Stimulated activated CD8-positive, alpha-beta memory T cell treated with anti-CD3 and anti-CD28 coated beads, Interleukin-7, amount 100 ng/mL, for 4 hours (primary cell): ENCODE measurements at places on chromosomes 7 and 10.

DNA sequence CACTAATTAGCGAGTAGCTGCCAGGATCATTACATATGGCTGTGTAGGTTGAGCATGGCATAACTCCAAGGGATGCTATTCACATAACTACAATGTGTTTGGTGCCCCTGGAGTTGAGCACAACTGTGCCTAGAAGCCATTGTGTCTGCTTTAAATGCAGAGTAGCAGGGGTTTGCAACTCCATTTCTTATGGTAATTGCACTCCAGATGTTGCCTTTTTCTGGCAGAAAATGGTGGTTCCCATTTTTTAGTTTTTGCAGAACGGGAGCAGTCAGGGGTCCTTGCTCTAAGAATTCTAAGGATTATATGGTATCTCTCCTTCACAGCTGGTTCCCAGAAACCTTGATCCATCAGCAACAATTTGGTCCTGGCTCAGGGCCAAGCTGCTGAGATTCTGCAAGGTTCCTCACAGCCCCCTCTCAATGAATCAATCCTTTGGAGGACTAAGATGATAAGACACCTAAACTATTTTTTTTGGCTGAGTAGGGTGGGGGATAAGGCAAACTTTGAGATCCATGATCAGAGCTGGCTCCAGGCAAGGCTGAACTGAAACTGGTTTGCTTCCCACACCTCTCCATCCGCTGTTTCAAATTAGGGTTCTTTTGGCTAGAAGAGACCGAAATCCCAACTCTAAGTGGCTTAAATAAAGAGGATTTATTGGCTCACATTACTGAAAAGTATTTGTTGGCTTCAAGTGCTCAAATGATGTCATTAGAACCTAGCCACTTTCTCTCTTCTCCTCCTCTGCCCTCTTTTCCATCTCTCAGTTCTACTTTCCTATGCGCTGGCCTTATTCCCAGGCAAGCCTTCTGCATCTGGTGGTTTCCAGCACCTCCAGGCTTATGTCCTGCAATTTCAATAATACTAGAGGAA, 97.5 kb upstream of the CCDC6 start:
- DNase-seq = no peak

- no peak for DNase-seq
These were observed 51.3 kb upstream of the TCF7L2 start for GRCh38 chr10:112898540-112899390.

GRCh38 chr7:84336766-84337165, 142.2 kb upstream of the SEMA3A start:
- no peak for DNase-seq

GRCh38 chr7:36029853-36030515, 123.1 kb upstream of the EEPD1 start:
- no peak for DNase-seq

DNA sequence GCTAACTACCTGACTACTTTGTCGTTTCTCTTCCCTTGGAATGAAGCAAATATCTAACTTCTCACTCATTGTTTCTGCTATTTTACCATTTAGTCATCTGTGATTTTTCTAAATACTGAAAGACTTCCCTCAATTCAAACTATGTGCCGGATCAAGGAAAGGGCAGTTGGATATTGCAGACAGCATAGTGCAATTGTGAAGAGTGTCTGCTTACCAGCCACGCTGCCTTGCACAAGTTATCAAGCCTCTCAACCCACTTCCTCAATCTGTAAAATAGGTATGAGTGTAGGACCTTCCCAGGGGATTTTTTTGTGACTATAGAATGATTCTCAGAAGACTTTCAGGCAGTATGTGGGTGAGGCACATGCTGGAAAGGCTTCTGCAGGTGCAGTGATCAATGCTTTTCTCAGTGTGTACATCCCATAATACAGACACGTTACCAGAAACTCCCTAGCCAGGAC, 54.3 kb downstream of the EGFR start:
- DNase-seq = no peak

DNA sequence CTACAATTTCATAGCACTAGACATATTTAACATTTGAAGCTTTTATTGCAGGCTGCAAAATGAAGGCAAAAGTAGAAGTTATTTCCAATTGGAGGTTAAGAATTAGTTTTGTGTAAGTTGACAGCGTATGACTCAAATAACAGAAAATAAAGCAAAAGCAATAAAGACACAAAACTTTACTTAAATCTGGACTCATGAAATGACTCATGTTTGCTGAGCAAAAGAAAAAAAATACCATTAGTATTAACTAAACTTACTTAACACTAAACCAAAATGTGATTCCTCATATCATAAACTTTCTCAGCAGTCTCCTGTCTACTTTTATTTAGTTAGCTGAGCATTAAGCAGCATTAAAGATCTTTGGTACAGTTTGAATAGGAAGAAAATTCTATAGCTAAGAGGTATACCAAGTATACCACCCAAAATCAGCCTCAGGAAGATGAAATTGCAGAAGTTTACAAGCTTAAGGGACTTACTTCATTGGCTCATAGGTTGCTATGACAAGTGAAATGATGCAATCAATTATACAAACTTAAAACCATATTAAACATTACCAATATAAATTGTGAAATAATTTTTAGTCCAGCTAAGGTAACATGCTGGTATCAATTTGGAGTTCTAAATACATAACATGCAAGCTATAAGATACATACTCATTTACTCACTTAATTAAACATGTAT, 1131.4 kb downstream of the XPNPEP1 start:
- no peak for DNase-seq

- DNase-seq = no peak
These were observed 76.3 kb upstream of the ABCB5 start for GRCh38 chr7:20539201-20539600.

GRCh38 chr7:52811537-52811936, 223.9 kb upstream of the POM121L12 start:
- no peak for DNase-seq

GRCh38 chr7:155228894-155229293, 68.8 kb upstream of the INSIG1 start:
- DNase-seq = no peak

DNA sequence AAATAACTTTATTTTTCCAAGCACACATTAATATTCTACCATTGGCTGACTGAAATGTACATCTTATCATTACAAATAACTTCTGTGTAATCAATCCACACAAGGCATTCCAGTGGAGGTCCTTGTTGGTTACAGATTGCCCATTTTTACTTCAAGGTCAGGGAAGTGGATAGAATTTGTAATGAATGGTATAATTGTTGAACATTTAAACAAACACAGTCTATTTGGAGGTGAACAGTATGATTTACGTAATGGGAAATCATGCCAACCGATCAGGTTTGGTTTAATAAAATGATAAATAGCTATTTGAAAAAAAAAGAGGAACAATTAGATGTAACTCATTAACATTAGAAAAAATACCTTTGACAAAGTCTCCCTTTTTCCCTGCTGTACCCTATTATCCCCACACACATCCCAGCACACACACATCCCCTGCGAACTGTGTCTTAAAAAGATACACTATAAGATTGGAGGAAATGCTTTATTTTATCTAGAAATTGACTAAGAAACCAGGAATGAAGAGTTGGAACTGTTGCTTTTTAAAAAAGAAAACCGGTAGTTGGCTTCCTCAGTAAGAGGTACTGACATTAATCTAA, 19.0 kb upstream of the ASZ1 start:
- no peak for DNase-seq

GRCh38 chr7:125845686-125846085, 916.1 kb upstream of the POT1 start:
- DNase-seq = no peak

- DNase-seq = peak; percentile 19
These were observed 27.1 kb upstream of the TNRC18 start for GRCh38 chr7:5450549-5451327.

- no peak for DNase-seq
These were observed 58.3 kb downstream of the IKZF1 start for GRCh38 chr7:50362712-50363282.

DNA sequence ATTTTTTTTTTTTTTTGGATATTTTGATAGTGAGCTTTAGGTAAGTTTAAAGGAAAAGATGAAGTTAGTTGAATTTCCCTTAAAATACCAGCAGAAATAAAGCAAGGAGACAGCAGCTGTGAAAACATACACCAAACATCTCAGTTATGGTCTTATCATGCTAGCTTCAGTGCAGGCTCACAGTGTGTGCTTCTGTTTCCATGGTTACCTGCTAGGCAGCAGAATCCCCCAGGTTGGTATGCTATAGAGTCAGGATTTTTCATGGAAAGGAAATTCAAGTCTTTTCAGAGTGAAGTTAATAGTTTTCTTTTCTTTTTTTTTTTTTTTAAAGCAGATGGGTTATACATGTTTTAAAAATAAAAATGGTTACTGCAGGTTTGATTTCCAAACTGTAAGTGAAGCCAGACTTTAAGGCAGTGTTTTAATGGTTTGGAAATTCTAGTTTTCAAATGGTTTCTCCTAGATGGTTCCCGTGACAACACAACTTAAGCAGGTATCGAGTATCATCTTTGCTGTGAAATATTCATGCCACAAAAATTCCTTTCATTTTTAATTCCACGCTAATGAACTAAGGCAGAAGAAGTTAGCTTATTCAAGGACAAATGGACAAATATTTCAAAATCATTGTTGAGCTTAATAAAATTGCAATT, 230.9 kb downstream of the BICC1 start:
- no peak for DNase-seq

- DNase-seq = no peak
These were observed 30.4 kb downstream of the AMPH start for GRCh38 chr7:38600741-38601140.

GRCh38 chr10:22649994-22650393, 64.4 kb downstream of the PIP4K2A start:
- no peak for DNase-seq

GRCh38 chr7:110317541-110318265, 773.2 kb upstream of the LRRN3 start:
- DNase-seq = no peak

GRCh38 chr7:158819571-158820203, 9.6 kb downstream of the ESYT2 start:
- no peak for DNase-seq

DNA sequence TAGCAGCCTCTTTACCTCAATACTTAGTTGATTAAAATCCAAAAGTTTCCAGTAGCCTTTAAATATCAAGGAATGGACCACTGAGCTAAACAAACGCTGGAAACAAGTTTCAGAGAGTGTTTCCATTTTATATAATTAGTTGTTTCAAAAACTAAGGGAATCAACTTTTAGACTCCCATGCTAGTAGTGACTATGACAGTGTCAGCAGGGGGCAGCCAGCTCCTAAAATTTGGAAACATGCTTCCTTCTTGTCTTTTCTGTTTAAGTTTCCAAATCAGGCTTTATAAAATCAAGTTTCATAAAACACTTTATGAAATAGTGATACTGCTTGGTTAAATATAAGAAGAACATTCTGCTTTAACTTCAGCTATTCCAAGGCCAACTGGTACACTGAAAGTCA, 138.2 kb upstream of the TMEM229A start:
- DNase-seq = no peak

DNA sequence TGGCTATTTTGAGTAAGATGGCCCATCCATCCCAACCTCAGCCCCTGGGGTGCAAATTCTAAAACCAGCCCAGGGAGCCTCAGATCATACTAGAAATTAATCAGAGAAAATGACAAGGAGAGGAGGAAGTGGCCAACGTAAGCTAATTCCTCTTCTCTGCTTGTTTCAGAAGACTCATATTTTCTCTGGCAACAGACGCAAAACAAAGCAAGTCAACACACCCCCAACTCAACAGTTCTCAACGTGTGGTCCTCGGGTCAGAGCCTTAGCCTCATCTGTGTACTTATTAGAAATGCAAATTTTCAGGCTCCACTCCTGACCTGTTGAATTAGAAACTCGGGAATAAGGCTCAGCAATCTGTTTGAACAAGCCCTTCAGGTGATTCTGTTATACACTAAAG, 413.9 kb upstream of the AUTS2 start:
- DNase-seq = no peak

GRCh38 chr7:5397736-5398135, 25.9 kb downstream of the TNRC18 start:
- no peak for DNase-seq

DNA sequence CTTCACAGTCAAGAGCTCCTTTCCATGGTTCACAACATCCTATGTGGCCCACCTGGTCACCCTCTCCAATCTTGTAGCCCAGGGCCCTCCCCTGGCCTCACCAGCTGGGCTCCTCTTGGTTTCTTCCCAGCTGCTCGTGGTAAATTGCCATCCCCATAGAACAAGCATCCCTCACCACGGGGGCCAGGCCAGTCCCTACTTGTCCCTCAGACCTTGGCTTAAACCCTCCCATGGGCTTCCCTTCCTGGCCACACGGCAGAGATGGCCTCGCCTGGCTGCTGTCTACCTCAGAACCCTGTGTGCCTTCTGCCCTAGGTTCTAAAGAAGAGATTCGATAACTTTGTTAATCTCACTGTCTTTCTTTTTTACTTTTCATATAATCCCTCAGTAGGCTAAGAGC, 153.3 kb upstream of the TCERG1L start:
- DNase-seq = no peak

DNA sequence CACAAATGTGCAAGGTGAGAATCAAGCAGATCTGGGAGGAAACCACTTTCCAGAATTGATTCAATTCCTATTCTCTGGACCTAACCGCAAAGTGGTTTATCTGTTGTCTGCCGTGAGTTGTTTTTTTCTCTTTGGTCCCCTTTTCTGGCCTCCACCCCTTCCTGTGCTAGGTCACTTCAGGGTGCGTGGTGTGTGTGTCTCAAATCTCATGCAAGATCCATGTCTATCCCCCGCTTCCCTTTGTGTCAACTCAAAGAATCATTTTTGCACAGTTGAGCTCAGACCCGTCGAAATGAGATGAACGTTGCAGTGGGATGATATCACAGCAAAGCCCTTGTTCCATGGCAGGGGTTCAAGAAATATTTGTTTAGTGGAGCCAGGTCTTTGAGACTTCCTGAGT, 184.5 kb downstream of the GATA3 start:
- no peak for DNase-seq

DNA sequence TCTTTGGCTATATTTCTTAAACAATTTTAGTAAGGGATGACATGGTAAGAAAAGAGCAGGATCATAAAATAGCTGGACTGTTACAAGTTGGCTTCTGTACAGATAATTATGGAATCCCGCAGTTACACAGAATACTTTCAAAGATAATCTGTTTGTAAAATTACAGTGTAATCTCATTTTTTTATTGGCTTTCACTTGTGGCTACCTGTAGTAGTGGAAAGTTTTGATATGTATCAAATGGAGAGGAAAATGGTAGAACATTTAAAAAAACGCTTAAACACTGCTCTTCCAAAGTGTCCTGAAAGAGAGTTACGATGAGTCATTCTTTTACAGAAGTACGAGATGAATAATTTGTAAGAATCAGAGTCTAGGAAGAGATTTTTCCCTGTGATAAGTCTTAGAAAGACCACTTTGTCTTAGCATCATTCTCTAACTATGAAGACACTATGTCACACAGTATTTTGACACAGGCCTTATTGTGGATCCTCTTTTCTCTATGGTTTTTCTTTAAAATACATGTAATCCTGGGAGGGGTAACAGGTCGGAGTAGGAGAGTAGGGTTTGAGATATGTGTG, 215.0 kb upstream of the DKK1 start:
- no peak for DNase-seq

- DNase-seq = no peak
These were observed 248.7 kb upstream of the NPVF start for GRCh38 chr7:25476863-25477499.

GRCh38 chr7:109295158-109295557, 725.5 kb downstream of the DNAJB9 start:
- DNase-seq = no peak

- DNase-seq = no peak
These were observed 68.3 kb upstream of the LYZL2 start for GRCh38 chr10:30697806-30698205.
